ENCODE measurements at places on chromosomes 4 and X.

GRCh38 chrX:100647739-100648138, 3.7 kb downstream of the SRPX2 start:
- DNase-seq = no peak

DNA sequence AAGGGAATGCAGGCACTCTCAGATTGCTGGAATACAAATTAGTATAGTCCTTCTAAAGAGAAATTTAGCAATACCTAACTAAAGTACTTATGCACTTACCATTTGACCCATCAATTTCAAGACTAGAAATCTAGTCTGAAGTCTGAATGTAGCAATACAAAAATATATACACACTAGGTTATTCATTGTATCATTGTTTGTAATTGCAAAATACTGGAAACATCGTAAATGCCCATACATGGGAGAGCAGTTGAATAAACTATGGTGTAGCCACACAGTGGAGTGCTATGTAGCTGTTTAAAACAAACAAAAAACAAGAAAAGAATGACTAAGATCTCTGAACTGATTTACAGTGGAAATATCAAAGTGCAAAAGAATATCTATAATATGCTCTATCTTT, 346.4 kb downstream of the ZNF674 start:
- no peak for DNase-seq

DNA sequence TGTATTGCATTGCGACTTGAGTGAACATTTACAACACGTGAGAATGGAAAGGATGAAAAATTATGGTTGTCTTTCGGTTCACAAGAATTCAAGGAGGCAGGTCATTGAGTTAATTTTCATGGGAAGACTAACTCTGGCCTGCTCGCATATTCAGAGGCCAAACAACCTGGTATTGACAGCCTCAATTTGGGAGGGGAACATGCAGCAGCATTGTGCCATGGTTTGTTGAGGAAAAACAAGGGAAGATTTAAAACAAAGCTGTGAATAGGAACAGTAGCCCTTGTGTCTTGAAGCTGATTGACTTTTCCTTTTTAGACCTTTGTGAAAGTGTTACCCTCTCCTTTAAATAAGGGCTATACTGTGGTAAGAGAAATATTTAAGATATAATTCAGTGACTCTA, 31.9 kb downstream of the FAT4 start:
- DNase-seq = no peak

GRCh38 chr4:18689308-18690115, 668.0 kb upstream of the LCORL start:
- no peak for DNase-seq

- DNase-seq = no peak
These were observed 30.5 kb upstream of the PRKX start for GRCh38 chrX:3743801-3744439.

GRCh38 chr4:157701695-157701994, 471.2 kb downstream of the GASK1B start:
- DNase-seq = no peak
